ENCODE measurements at places on chromosomes 13 and 19.
A peak's percentile ranks its signal among the peaks of the same experiment; 100 is the strongest.

GRCh38 chr19:32255536-32256295 is 89.7 kb upstream of the ZNF507 start:
- no peak for DNase-seq

- DNase-seq, result no peak
Observed at GRCh38 chr13:30453727-30454126, 12.0 kb downstream of the HMGB1 start.

- DNase-seq, result no peak
Observed at GRCh38 chr19:38213911-38214625, 10.0 kb downstream of the DPF1 start.

DNA sequence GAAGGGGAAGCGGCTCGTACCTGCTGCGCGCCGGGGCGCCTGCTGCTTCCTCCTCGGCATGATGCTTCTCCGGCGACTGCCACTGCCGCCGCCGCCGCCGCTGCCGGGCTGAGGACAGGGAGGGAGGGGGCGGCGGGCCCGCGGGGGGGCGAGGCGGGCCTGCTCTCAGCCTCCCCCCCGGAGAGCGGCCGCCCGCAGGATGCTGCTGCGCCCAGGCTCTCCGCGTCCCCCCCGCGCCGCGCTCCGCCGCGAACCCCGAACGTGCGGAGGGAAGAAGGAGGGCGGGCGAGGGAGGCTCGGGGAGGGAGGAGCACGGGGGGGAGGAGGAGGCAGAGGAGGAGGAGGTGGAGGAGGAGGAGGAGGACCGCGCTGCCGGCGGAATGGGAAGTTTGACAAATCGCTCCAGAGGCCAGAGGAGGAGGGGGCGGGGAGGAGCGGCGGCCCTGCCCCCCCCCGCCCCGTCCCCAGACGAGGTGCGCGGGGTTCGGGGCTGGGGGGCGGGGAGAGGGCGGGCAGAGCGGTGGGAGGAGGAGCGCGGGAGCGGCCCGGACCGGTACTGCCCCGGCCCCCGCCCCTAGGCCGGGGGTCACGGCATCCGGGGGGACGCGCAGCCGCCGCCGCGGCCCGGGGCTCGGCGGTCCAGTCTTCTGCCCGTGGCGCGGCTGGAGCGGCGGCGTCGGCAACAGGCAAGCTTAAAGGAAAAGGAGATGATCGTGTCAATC is at the start of gene TSHZ3:
TSHZ3 (minus strand) TSS at position 277 of the 722 bp plus-strand sequence; CDS start at position 60, 217 bp downstream.
- DNase-seq, result peak; percentile 50

GRCh38 chr13:59641817-59642216 is 521.9 kb downstream of the DIAPH3 start:
- no peak for DNase-seq

DNA sequence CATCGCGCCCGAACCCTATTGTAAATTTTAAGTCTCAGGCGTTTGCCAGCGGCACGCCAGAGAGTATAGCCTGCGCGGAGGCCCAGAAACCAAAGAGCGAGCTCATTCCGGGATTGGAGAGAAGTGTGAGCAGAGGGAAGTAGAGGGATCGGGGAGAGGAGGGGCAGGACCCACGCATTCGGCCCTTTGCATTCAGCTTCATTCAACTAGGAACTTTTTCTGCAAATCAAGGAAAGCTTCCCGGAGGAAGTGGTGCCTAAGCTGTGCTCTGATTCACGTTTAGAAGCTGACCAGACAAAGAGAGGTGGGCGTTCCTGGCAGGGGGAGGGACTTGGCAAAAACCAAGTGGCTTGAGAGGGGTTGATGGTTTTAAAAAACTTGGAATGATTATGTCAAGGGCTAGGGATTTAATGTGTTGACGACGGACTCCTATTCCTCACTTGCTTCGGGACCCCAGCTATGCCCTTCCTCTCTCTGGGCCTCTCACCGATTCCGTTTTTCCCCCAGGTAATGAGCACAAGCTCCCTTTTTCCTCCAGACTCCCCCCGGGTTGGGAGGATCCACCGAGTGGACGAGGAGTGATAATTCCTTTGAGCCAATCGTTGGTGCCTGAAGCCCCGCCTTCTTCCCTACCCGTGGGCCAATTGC is 811 bp upstream of the PRMT1 start:
- peak; percentile 84 for DNase-seq

GRCh38 chr19:30256496-30256850 is 115.7 kb upstream of the ZNF536 start:
- no peak for DNase-seq

DNA sequence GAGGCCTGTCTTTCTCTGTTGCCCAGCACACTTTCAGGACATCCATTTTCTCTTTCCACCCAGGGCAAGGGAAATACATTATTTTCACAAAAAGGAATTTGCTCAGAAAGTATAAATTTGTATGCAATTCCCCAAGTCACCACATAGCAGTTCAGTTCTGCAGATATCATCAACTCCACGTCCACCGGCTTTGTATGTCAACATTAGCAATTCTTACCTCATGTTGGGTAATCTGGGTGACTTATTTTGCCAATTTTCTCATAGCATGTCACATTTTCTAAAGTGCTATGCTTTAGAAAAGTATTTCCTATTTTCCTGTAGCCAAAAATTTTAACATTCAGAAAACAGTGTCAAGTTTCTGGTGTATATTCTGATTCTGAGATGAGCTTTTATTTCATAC is 501.8 kb downstream of the EFNB2 start:
- no peak for DNase-seq

DNA sequence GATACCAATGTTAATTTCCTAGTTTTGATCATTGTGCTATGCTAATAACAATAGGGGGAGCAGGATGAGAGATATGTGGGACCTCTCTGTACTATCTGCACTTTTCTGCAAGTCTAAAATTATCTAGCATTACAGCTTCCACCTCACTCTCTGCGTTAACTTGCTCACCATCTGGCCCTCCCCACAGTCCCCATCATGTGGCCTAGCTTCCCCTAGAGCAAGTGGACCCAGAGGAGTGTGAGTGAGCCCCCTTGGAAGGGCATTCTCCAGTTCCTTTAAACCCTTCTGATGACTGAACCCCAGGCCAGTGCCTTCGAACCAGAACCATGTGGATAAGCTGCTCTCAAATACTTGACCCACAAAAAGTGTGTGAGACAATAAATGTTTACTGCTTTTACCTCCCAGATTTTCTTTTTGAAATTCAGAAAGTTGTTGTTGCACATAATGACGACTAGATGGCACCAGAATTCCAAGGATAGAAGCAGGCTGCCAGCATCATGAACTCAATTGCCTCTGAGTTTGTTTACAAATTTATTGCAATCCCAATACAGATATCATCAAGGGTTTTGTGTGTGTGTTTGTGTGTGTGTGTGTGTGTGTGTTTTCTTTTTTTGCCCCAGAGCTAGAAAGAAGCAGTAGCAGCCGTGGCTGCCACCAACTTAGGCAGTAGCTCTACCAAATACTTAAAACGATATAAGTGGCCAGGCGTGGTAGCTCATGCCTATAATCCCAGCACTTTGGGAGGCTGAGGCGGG is 49.0 kb upstream of the ZNF780A start:
- no peak for DNase-seq

DNA sequence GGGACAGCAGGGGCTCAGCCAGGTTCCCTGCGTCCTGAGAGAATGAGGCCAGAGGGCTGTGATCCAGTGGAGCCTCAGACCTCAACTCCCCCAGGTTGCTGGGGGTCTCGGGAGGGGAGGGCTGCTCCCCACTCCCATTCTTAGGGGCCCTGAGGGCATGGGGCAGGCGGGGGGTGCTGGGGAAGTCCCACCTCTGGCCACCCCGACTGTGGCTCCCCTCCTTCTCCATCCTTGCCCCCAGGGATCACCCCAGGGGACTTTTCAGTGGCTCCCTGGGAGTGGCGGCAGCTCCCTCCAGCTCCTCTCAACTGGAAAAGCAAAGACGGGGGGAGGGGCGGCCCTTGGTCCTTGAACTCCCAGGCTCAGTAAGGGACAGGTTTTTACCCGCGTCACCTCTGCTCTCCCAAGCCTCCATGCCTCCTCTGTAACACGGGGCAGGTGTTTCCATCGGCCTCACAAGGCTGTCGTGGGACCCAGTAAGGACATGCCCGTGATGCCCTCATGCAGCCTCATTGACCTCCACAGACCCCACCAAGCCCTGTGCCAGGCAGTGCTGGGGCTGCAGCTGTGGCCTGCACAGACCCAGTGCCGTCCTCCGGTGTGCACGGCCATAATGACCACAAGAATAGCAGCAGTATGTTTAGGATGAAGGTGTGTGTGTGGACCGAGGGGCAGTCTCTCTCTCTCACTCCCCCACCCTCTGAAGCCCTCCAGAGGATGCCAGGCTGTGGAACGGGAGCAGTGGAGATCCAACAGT is 11.6 kb upstream of the TOMM40 start:
- no peak for DNase-seq

DNA sequence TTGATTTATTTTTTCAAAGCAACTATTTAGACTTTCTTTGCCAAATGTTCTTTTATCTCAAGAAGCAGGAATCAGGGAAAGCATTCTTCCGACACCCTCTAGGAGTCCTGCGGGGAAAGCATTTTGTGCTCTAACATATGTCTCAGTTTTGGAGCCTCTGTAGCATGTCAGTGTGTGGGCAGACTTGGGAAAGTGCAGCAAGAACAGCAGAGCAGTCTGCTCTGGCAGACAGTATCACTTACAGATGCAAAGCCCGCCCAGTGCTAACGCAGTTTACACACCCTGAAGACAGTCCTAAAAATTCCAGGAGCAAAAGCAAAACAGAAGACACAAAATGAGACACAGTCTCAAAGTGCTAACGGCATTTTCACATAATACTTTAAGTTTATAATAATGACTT is 393.5 kb downstream of the KLF12 start:
- peak; percentile 2 for DNase-seq

DNA sequence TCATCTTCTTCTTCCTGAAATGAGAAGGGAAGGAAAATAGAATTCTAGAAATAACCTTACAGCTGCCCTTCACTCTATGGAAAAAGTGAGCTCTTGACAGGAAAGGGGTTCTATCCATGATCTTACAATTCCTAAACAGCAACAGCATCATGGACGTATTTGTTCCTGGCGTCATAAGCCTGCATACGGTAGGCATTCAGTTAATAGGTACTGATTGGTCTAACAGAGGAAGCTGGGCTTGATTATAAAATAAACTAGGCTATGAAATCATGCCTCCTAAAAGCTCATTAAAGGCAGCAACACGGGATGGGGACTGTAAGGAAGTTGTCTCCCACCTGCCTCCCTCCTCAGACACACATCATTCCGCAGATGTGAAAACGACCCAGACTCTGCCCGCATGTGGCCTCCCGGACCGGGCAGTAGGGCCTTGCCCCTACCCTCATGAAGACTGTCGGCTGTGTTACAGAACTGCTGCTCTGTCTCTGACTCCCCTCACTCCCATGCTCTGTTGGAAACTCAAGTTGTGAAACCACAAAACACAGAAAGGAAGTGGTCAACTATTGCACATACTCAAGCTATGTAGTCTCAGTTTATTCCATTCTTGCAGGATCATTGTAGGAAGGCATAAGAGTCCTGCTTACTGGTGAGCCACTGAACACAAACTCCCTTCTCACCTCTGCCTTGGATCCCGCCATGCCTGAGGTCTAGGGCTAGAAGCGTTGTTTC is 129.8 kb downstream of the DLEU7 start:
- DNase-seq, result no peak

GRCh38 chr19:14003251-14004055 is 2.7 kb downstream of the RFX1 start:
- DNase-seq, result no peak

- no peak for DNase-seq
Observed at GRCh38 chr13:27962982-27963381, 6.1 kb downstream of the CDX2 start.

DNA sequence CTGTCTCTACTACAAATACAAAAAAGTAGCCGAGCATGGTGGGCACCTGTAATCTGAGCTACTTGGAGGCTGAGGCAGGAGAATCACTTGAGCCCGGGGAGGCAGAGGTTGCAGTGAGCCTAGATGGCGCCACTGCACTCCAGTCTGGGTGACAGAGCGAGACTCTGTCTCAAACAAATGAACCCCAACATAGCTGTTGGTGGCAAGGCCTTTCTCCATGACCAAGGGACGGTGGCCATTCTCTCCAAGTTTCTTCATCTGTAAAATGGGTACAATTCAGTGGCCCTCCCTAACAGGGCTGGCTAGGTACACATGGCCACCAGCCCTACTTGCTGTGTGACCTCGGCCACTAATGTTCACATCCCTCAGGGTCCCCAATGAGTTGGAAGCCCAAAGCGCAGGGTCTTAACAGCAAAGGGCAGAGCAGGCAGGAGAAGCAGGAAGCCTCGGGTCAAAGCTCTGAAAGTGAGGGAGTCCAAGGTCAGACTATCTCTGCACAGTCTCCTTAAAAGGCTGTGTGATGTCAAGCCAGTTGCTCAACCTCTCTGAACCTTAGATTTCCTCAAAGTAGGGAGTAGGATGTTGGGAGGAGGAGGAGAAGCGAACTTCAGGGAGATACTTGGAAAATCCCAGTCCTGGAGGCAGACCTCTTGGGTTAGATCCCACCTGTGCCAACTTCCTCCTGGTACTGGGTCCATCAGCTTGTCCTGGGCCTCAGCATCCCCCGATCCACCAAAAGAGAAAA is 2.7 kb downstream of the JUND start:
- DNase-seq, result no peak

DNA sequence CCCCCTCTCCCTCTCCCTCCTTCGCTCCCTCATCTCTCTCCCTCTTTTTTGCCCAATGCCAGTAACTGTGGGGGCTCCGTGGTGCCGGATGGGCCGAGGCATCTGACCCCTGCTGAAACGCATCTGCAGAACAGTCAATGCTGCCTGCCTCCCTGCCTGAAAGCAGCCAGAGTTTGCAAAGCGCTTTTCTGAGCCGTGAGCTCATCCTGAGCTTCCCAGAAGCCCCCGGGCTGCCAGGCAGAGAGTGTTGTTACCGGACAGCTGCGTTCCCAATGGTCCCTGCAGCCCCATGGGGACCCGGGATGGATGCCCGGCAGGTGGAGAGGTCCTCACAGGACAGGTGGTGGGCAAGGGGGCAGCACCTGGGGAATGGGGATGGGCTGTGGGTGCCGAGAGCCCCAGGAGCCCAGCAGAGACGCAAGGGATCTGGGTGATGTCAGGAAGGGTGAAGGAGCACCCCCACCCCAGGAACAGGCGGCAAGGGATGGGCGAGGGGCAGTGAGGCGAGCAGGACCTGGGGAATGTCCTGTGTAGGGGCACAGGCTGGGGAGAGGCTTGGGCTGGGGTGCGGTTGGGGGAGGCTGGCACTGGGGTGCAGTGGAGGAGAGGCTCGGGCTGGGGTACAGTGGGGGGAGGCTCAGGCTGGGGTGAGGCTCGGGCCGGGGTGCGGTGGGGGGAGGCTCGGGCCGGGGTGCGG is 33.0 kb downstream of the GPX4 start:
- no peak for DNase-seq

GRCh38 chr19:40231544-40232424 is 5.3 kb upstream of the CCNP start:
- no peak for DNase-seq

- no peak for DNase-seq
Observed at GRCh38 chr13:92044351-92044750, 645.9 kb downstream of the GPC5 start.

DNA sequence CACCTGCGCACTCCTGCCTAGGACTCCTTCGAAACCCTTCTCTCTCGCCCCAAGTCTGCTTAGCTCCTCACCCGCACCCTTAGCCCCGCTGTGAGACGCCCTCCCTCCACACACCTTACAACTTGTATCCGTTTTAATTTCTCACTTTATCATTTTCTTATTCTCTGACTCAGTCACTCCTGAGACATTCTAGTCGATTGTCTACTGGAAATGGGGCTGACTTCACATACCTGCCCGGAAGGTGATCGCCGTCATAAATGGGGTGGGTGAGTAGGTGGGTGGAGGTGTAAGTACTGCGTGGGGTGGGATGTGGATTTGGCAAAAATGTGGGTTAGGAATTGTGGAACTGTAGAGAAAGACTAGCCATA is 714 bp downstream of the NDFIP2 start:
- no peak for DNase-seq

GRCh38 chr13:100338275-100338674 is 249.4 kb downstream of the PCCA start:
- no peak for DNase-seq

- no peak for DNase-seq
Observed at GRCh38 chr19:16626796-16627192, 1.2 kb downstream of the MED26 start.
